ENCODE measurements at places on chromosomes 4 and X.

- DNase-seq: no peak
Measured at GRCh38 chr4:117001077-117001476, 84.3 kb downstream of the TRAM1L1 start.

- no peak for DNase-seq
Measured at GRCh38 chrX:134746410-134746785, 88.1 kb upstream of the PLAC1 start.

GRCh38 chrX:75673468-75673867 is 111.6 kb downstream of the MAGEE2 start:
- DNase-seq: no peak

- DNase-seq: no peak
Measured at GRCh38 chrX:99777912-99778311, 632.2 kb downstream of the PCDH19 start.

DNA sequence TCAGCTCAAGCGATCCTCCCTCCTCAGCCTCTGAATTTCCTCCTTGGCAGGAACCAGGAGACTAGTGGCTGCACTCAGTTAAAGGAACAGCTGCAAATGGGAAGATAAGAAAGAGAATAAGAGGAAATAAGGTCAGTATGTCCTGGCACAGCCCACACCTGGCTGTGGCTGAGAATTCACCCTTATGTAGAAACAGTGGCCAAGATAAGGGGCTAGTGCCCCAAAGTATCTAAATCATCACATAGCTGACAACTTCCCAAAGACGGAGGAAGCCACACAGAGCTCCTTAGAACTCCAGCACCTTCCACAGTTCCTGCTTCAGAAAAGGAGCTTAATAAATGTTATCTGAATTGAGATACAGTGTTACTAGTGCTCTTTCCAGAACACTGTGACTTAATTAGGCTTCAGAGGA is 2.3 kb upstream of the CHIC2 start:
- DNase-seq: no peak

- peak; percentile 21 for DNase-seq
Measured at GRCh38 chr4:72084587-72085011, 52.8 kb downstream of the NPFFR2 start.

DNA sequence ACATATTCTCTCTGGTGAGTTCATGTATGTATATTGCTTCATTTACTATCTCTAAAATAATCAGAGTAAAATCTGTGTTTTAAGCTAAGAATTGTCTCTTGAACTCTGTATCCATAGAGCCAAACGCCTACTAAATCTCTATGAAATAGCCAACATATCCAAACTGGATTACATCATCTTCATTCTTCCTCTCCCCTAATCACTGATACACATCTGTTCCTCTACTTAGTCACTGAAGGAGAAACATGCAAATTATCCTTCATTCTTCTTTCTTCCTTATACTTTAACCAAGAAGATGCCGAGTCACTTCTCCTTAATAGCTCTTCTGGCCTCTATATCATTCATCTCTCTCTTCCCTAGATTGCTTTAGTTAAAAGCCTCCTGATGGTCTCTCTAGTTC is 630.4 kb upstream of the FTHL17 start:
- DNase-seq: no peak

GRCh38 chr4:150586162-150586810 is 4.3 kb downstream of the MAB21L2 start:
- DNase-seq: no peak

- peak; percentile 8 for DNase-seq
Measured at GRCh38 chrX:66110112-66110511, 53.9 kb upstream of the HEPH start.

DNA sequence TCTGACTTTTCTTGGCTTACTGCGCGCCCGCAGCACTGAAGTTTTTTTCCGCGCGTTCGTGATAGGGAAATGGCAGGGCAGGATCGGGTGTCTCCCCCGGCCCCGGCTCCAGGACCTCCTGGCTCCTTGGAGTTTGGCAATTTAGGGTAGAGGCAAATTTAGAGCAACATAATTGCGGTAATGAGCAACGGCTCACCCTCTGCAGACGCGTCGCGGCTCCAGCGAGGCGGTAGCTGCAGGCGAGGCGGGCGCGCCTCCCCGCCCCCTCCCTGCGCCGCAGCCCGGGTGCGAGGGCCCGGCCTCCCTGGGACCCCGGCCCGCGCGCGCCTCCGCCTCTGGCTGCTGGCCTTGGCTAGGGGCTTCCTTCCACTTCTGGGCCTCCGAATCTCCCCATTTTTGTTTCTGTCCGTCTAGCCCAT is 6.2 kb downstream of the MSX1 start:
- no peak for DNase-seq

- no peak for DNase-seq
Measured at GRCh38 chrX:23745786-23746185, 2.7 kb upstream of the ACOT9 start.
